NCI-H1092 treated with DMSO at 0.1 percent for 48 hours (cell line): ENCODE measurements at places on chromosomes 1 and 21.
A peak's percentile ranks its signal among the peaks of the same experiment; 100 is the strongest.

DNA sequence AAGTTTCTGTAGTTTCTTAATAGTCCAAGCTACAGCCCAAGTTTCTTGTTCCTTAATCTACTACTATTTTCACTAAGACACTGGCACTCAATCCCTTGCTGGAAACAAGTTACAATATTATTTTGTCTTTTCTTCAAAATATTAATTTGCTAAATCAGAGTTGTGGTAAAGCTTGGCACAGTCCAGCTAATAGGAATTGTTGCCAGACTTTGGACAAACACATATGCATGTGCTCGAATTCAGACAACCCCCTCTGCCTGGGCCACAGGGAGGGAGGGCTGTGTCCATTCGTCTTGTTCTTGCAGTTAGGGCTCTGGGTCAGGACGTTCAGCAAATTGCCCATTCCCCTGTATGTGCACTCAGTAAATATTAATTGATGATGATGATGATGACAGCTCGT, 103.6 kb downstream of the CNIH3 start:
- DNase-seq: no peak

- no peak for DNase-seq
Observed at GRCh38 chr1:26684763-26685508, 10.9 kb upstream of the ARID1A start.

- no peak for DNase-seq
Observed at GRCh38 chr1:113493533-113493932, 103.2 kb downstream of the MAGI3 start.

- DNase-seq: no peak
Observed at GRCh38 chr1:53140451-53140850, 2.0 kb downstream of the SLC1A7 start.

GRCh38 chr1:101907264-101907663, 89.5 kb downstream of the OLFM3 start:
- no peak for DNase-seq

GRCh38 chr1:54853096-54853792, 33.8 kb downstream of the DHCR24 start:
- DNase-seq: no peak

DNA sequence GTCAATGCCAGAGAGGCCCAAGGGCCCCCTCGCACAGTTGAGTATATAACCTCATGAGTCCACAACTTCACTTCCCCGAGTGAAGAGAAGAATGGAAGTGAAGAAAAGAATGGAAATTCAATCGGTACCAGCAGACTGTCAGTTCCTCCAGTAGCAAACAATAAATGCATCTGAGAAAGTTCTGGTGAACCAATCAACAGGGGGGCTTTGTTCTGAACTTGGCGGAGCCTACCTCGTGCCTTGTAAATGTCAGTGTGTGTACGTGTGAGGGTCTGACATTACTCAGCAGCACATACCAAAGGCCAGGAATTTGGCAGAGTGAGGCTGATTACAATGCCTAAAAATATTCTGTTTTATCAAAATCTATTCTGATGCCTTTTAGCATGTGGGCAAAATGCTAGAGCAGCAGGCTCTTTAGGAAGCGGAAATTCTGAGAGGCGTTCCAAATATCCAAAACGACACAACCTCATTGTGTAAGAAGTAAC, 238.5 kb downstream of the LTN1 start:
- no peak for DNase-seq

DNA sequence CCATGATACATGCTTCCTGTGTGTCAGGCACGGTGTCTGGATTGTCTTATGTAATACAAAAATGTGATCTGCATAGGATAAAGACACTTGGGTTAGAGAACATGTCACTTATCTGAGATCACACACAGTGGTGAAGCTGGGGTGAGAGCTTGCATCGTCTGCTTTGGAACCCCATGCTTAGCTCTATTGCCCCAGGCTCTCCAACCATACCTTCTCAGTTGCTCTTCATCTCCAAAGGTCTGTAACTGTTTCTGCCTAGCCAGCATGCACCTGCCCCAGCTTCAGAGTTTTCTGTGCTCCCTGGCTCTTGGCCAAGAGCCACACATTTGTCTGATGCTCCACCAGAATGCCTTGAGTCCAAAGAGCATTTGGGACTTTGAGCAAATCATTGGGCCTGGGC, 93.9 kb upstream of the COG2 start:
- peak; percentile 83 for DNase-seq
